ENCODE measurements at places on chromosomes 7 and 10. TPM values are rescaled to one million over a fixed set of nuclear protein-coding genes. Genes with fewer than 3 reads are reported as not detected.

DNA sequence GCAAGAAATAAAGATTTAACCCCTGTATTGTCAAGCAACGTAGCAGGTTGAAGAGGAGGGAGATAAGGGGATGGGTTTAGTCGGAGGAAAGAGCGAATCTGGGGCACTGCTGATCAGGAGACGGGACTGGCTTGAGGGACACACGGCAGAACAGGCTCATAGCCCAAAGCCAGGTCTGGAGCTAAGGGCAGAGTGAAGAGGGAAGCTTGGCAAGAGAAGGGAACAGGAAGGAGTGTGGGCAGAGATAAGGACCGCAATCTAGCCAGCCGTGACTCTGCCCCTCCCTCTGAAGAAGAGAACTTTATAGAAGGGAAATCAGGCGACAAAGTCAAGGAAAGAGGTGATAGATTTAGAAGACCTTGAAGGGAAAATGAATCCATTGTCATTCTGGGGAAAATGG is 67.6 kb downstream of the CAV1 start:
- no peak for DNase-seq

- peak; percentile 66 for DNase-seq
Observed at GRCh38 chr10:119608316-119609155, 11.8 kb upstream of the TIAL1 start.

DNA sequence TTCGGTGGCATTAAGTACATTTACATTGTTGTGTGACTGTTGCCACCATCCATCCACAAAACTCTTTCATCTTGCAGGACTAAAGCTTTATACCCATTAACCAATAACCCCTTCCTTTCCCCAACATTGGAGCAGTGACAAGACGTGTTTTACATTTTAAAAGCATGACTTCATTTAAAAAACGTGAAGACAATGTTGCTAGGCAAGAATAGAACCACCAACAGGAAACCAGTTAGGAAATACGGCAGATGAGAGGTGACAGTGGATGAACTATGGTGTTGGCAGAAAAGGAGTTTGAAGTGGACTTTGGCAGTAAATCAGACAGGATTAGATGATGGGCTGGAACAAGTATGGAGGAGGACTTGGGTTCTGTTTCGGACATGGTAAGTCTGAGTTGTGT is 17.0 kb downstream of the TMEM236 start:
- no peak for DNase-seq

DNA sequence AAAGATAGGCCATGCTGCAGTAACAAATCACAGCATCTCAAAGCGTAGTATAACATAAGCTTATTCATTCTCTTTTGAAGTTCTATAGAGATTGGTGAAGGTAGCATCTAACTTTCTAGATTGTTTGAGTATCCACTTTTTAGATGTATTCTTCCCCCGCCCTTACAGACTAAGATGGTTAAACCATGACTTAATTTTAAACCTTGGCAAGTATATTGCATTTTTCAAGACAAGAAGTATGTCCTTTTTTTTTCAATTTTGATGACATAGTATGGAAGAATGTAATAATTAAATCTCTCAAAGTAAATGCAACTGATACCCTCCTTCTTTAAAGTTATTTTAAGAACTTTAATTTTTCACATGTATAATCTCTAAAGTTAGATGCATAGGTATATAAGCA is 190.0 kb downstream of the KCND2 start:
- no peak for DNase-seq

DNA sequence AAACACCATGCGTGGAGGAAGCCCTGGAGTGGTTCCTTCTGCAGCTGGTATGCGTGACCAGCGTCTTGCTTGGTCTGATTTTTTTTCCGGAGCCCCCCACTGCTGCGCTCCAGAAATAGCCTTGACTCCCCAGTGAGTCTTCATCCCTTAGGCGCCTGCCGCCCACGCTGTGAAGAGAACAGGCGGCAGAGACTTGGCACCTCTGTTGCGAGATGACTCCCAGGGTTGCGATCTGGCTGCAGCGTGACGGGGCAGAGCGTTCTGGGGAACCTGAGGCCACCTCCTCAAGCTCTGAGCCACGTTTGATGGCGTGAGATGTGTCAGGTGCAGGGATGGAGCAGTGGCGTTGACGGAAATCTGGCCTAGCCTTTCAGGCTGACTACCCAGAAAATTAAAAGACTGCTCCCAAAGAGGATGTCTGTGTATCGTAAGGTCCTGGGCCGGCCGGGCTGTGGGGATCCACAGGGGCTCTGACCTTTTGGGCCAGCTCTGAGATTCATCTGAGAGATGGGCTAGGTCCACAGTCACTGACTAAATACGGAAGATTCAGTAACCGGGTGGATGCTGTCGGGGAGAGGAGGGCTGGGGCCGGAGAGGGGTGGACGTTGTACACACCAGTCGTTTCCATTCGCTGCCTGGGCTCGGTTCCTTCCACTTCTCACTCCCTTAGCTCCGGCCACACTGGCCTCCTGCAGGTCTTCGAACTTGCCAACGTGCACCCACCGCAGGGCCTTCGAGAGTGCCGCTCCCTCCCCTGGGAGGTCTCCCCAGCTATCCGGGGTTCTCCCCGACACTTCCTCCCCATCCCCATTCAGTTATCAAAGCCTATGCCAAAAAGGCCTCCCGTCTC is 33.8 kb downstream of the PFKFB3 start:
- DNase-seq: no peak

DNA sequence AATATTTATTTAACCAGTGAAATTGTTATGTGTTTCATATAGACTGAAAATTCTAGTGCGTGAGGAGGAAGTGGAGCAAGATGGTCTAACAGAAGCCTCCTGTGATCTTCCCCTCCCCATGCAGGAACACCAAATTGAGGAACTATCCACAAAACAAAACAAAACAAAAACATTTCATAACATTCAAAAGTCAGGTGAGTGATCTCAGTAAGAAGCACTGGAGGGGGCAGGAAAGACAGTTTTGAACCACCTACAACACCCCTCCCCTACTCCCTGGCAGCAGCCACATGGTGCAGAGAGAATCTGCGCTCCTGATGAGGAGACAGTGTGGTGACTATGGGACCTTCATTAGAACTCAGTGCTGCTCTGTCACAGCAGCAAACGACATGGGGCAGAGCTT is 221.9 kb upstream of the SEMA3C start:
- no peak for DNase-seq

DNA sequence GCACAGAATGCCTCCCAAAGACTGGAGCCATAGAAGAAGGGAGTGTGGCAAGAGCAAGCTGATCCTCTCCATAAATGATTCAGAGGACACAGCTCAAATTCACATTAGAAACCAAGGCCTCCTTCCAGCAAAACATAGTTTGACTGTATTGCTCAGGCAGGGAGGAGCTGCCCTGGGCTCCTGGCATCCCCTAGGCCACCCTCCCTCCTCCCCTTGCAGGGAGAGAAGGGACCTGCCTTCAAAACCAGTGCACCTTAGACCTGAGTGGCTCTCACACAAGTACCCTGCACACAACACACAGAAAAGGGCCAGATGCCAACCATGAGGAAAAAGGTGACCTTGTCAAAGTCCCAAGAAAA is 64.7 kb downstream of the CREB3L2 start:
- DNase-seq: no peak

CPA4 gene
- total RNA-seq: 4.3 TPM

GIMAP1 gene
- total RNA-seq: not detected

Data from MCF 10A (cell line).